ENCODE measurements at places on chromosomes 5 and 9.

DNA sequence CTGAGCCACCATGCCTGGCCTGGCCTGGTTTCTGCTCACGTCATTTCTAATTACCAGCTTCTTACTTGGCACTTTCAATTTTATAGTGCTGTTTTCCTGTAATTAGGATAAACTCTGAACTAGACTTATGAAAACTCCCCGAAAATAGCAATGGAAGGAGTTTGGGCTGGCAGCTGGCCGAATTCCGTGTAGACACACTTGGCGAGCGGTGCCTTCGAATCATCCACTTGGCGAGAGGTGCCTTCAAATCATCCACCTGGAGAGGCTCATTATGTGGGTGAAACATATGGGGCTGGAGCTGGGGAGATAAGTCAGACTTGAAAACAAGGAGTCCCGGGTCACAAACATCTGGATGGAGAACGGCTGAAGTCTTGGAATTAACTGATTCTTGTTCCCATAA lies 203.7 kb downstream of the ROR2 start:
- DNase-seq, result no peak

GRCh38 chr9:133144904-133145851 lies 18.5 kb downstream of the GBGT1 start:
- DNase-seq, result no peak

- DNase-seq, result no peak
Observed at GRCh38 chr5:116037236-116037822, 5.1 kb downstream of the ARL14EPL start.

DNA sequence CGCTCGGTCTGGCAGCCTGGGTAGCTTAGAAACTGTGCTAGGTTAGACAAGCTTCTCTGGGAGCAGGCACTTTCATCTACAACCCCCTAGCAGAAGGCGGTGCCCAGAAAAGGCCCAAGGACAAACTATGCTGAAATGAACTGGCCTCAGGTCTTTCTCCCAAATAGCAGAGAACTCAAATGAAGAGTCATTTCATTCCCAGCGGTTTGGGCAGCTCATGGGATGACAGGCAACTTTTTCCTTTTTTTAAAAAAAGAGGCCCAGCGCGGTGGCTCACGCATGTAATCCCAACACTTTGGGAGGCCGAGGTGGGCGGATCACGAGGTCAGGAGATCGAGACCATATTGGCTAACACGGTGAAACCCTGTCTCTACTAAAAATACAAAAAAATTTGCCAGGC lies 2.5 kb downstream of the RAPGEF1 start:
- DNase-seq, result no peak

GRCh38 chr5:164090358-164090757 lies 584.9 kb downstream of the MAT2B start:
- DNase-seq, result no peak

DNA sequence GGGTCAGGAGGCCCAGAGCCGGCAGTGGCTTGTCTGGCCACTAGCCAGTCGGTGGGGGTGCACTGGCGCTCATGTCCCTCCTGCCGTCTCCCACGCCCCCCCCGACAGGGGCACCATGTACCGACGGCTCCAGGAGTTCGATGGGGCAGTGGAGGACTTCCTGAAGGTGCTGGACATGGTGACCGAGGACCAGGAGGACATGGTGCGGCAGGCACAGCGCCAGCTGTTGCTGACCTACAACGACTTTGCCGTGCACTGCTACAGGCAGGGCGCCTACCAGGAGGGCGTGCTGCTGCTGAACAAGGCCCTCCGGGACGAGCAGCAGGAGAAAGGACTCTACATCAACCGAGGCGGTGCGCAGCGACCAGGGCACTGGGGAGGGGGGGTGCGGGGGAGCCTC lies 8.1 kb downstream of the TTC16 start:
- DNase-seq, result no peak

GRCh38 chr5:173020643-173021042 lies 35.5 kb upstream of the CREBRF start:
- DNase-seq, result no peak

- DNase-seq, result no peak
Observed at GRCh38 chr9:38137342-38137741, 68.3 kb upstream of the SHB start.

GRCh38 chr9:135489188-135489906 lies 9.8 kb downstream of the PPP1R26 start:
- DNase-seq, result no peak

DNA sequence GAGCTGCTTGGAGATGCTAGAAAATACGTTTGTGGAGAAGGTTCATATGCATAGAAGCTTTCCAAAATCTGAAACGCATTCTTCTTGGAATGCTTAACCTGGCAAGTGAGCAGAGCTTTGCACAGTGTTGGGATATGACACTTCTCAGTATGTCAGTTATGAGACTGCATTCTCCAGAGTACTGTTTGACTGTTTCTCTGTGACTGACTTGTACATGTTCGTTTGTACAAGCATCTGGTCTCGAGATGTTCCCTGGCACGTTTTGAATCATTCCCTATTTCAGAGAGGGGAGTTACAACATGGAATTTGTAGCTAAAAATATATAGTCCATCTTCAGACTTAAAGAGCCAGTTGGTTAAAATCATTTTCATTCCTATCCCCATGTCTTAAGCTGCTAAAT lies 272.4 kb downstream of the ARRDC3 start:
- DNase-seq, result no peak

DNA sequence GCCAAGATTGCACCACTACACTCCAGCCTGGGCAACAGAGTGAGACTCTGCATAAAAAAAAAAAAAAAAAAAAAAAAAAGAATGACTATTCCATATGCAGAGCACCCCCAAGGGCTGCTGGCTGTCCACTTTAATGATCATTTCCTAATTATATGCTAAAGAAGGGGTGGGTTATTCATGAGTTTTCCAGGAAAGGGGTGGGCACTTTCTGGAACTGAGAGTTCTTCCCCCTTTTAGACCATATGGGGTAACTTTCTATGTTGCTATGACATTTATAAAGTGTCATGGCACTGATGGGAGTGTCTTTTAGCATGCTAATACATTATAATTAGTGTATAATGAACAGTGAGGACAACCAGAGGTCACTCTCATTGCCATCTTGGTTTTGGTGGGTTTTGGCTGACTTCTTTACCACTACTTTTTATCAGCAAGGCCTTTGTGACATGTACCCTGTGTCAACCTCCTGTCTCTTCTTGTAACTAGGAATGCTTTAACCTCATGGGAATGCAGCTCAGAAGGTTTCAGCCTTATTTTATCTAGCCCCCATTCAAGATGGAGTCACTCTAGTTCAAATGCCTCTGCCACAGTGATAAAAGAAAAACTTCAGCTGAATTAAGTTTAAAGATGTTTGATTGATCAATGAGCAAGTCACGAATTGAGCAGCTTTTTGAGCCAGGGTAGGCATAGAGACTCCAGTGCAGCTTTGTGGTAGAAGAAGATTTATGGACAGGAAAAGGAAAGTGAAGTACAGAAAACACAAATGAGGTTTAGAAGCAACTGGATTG lies 7.1 kb upstream of the NANS start:
- no peak for DNase-seq

GRCh38 chr5:149143470-149143869 lies 2.2 kb downstream of the ABLIM3 start:
- DNase-seq, result no peak

- DNase-seq, result no peak
Observed at GRCh38 chr5:33524476-33524875, 83.7 kb downstream of the TARS1 start.
